HepG2 (cell line): ENCODE measurements at places on chromosomes 16 and 17. TPM values are rescaled to one million over a fixed set of nuclear protein-coding genes. Genes with fewer than 3 reads are reported as not detected.
A peak's percentile ranks its signal among the peaks of the same experiment; 100 is the strongest.

GRCh38 chr17:62675260-62675659, 47.8 kb downstream of the MRC2 start:
- no peak for DNase-seq

DNA sequence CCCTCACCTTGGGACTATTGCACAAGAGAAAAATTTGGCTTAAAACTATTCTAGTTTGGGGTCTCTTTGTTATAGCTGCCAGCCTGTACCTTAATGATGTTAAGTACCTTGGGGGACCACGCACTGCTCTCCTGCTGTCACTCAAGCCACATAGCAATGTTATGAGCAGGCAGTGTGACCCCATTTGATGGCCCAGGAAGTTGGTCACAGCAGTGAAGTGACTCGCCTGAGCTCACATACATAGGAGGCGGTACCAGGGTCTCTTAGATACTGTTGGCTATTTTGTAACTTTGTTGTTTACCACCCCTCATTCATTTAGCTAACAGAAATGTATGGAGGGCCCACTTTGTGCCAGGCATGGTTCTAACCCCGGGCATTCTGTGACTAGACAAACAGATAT, 16.4 kb downstream of the KCNG4 start:
- DNase-seq, result no peak

GRCh38 chr16:65034915-65035314, 86.9 kb downstream of the CDH11 start:
- no peak for DNase-seq

DNA sequence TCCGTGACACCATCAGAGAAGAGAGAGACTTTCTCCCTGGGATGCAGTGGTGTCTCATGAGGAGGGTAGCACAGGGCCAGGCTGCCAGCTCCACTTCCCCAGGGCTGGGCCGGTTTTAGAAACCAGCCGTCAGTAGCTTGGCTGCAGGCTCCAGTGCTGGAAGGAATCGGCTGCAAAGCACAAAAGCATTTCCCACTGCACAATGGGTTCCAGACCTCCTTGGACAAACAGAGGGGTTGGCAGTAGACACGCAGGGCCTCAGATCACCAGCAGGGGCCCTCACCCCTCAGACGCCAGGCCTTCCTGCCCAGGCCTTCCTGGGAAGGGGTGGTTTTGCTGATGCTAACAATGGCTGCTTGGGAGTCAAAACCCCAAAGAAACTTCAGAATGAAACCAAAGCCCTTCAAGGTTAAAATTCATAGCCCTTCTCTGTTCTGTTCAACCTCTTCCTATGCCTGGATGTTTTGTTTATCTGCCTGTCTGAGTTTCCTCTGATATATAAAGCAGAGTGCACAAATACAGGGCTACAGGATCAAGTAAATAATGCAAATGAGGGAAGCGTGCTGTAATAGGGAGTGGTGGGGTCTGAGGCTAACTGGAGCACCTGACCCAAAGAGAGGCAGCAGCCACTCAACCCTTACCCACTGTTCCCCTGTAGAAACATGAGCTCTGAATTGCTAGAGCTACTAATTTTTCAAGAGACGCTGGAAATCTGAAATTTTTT, 26.2 kb downstream of the TEKT5 start:
- peak; percentile 64 for DNase-seq

- DNase-seq, result no peak
Observed at GRCh38 chr16:86379505-86379846, 130.9 kb upstream of the FOXF1 start.

GRCh38 chr17:7579001-7579833, at the start of gene CD68:
Gene CD68 (plus strand): TSS chr17:7579638. CDS start chr17:7579678, 40 bp downstream.
- peak; percentile 93 for DNase-seq

- no peak for DNase-seq
Observed at GRCh38 chr16:81873206-81873605, 94.1 kb downstream of the PLCG2 start.

GRCh38 chr17:78358538-78359320, 1.1 kb downstream of the SOCS3 start:
- no peak for DNase-seq

GRCh38 chr16:84749815-84750214, 50.0 kb downstream of the USP10 start:
- no peak for DNase-seq

DNA sequence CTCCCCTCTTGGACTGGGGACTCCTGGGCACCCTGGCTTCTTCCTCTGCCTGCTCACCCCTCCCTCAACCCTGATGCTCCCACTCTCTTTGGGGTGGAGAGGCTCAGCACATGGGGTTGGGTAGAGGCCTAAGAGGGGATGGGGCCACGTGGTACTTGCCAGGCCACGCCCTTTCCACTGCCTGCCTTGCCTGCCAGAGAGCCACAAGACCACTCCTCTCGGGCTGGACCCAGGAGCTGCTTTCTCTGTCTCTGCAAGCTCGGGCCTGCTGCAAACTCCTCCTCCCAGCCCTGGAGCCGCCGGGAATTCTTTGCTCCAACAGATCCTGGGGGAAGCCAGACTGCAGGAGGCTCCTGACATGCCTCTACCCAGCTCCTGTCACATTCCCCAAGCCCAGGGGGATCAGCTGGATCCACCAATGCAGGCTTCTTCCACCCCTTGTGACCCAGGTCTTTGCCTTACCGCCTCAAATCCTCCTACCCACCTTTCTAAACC, 11.8 kb downstream of the DLX4 start:
- DNase-seq, result no peak

DNA sequence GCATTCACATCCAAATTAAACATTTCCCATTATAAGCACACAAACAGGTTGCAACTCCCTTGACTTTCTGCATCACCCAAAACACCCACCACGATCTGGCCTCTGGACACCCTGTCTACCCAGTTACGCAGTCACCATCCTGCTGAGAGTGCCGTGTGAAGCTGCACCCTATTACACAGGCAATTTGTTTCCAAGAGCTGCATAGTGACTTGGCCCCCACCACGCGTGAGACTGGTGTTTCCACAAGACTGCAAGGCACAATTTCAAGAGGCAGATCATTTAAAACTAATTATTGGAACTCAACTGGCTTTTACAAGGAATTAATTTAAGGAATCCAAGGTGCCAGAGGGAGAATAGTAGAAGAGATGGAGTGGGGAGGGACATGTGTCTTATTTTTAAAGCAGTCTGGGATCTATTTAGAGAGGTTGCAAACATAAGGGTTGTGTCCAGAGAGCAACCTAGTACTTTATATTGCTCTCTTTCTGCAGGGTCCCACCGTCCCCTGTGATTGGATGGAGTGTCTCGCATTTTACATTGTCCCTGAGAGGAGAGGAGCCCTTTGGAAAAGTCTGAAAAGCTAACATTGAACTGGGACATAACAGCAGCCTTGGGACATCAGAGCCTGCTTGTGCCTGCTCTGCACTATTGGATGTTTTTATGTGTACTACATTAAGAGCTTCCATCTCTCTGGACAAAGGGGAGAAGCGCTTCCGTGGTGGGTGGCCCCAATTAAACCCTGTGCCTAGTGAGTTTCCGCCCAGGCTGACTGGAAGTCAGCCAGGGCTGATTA, 8.7 kb upstream of the ADAMTS18 start:
- no peak for DNase-seq

- DNase-seq, result peak; percentile 11
Observed at GRCh38 chr17:9973669-9974447, 68.8 kb upstream of the RCVRN start.

DNA sequence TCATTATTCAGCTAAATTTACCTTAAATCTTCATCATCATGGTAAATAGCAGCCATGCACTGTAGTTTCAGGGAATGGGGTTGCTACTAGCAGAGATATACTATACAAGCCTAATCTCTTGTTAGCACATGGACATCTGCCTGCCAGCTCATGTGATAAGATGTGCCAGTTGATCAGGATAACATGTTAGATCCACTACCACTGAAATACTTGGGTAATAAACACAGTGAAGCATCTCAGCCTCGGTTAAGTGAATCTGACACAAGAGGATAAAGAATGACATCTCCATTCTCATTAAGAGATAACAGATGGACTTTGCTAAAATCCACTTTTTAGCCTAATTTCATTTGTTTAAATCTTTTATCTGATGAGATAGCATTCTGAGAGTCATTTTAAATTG, 256.1 kb downstream of the CDH8 start:
- DNase-seq, result no peak

Gene MT4
- total RNA-seq, result not detected in 2 replicates

Gene CBFA2T3
- not detected in 2 replicates for total RNA-seq

Gene PERCC1
- total RNA-seq, result 0.15 TPM in 1 of 2 replicates, not detected in the other

Gene ODAD4
- 0.53 and 0.60 TPM in 2 replicates for total RNA-seq

Gene SLC6A2
- total RNA-seq, result 0.65 and 0.66 TPM in 2 replicates

Gene ZSCAN10
- not detected in 2 replicates for total RNA-seq

Gene DNAAF8
- total RNA-seq, result 0.38 and 0.44 TPM in 2 replicates

Gene KCNG4
- total RNA-seq, result not detected in 2 replicates
